ENCODE measurements at places on chromosomes 2 and 18. TPM values are rescaled to one million over a fixed set of nuclear protein-coding genes. Genes with fewer than 3 reads are reported as not detected.

- H3K27me3 ChIP-seq = no peaks in the 10 kb centered on the region
- H3K4me3 ChIP-seq = no peak overlapping the region
- no peaks in the 10 kb centered on the region for H3K36me3 ChIP-seq
- peaks cover 6% of the 10 kb centered on the region for H3K4me1 ChIP-seq
- no peak for DNase-seq
- H3K27ac ChIP-seq = no peak overlapping the region
These were observed 35.0 kb upstream of the GLI2 start for GRCh38 chr2:120700659-120701058.

GRCh38 chr2:171391532-171391931 lies 42.3 kb downstream of the METTL8 start:
- no peak overlapping the region for H3K4me3 ChIP-seq
- no peaks in the 10 kb centered on the region for H3K27me3 ChIP-seq
- H3K27ac ChIP-seq = no peak overlapping the region

- DNase-seq = peak; percentile 96
- H3K36me3 ChIP-seq = no peaks in the 10 kb centered on the region
- H3K4me3 ChIP-seq = peak within 1 kb of the TSS; percentile 87
- peaks cover 68% of the 10 kb centered on the region for H3K4me1 ChIP-seq
These were observed at the start of gene UBR3 for GRCh38 chr2:169827272-169828140. Gene UBR3 (plus strand): TSS chr2:169827454. CDS start chr2:169827508, 54 bp downstream.

DNA sequence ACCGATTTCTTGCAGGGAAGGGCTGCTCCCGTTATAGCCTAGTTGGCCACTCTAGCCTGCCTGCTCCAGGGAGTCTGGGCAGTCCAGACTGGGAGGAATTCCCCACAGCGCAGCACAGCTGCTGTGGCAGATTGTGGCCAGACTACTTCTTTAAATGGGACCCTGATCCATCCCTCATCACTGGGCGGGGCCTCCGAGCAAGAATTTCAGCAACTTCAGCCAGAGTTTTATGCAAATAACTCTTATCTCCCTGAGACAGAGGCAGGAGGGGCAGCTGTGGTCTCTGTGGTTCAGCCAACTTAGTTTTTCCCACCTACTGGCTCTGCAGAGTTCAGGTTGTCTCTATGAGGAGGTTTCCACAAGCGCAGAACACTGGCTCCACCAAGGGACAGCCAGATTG lies 1583.2 kb downstream of the SUCLG1 start:
- DNase-seq = no peak
- H3K27me3 ChIP-seq = no peaks in the 10 kb centered on the region
- no peak overlapping the region for H3K4me3 ChIP-seq
- no peaks in the 10 kb centered on the region for H3K4me1 ChIP-seq
- no peak overlapping the region for H3K27ac ChIP-seq

- no peaks in the 10 kb centered on the region for H3K36me3 ChIP-seq
- no peak overlapping the region for H3K4me3 ChIP-seq
- H3K27me3 ChIP-seq = no peaks in the 10 kb centered on the region
- H3K27ac ChIP-seq = no peak overlapping the region
These were observed 97.3 kb upstream of the CREB1 start for GRCh38 chr2:207432453-207432852.

DNA sequence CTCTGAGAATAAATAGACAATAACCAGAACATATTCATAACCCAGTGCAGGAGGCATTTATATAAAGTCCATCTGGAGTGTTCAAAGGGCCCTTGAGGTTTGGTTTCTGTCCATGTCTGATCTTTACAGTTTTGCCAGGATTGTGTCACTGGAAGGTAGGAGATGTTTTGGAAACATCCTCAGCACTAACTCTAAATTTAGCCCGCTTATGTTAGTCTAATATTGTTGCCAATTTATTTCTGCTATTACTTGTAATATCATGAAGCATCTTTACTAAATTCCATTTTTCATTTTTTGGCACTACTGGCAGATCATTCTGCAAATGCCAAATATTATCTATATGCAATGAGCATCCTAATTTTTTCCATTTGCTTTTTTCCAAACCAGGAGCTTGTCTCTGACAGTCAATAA lies 22.4 kb upstream of the REV1 start:
- H3K4me3 ChIP-seq = no peak overlapping the region
- no peaks in the 10 kb centered on the region for H3K27me3 ChIP-seq
- DNase-seq = no peak
- peaks cover 31% of the 10 kb centered on the region for H3K4me1 ChIP-seq
- H3K27ac ChIP-seq = peak overlapping the region; percentile 65

DNA sequence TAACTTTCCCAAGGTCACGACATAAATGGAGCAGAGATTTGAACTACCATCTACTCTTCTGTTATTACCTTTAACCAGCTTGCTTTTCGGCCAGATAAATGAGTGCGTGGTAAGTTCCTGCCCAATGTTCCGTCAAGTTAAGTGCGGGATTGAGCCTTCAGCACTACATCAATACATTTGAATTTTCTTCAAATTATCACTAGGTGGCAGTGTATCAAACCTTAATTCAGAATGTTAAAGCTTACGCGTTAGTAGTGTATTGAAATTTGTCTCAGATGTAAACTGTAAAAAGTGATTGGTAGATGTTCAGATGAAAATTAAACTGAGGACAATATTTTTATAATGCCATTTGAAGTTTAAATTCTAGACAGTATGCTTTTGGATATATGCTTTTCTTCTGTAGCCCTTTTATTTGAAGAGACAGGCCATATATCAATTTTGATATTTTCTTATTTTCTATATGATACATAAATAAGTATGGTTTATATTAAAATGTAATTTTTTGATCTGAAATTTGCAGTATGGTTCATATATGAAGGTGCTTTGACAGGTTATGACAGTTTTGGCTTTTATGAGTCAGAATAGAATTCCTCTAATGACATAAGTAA lies 681.3 kb downstream of the ADCYAP1 start:
- no peak overlapping the region for H3K4me3 ChIP-seq
- no peaks in the 10 kb centered on the region for H3K36me3 ChIP-seq
- no peaks in the 10 kb centered on the region for H3K27me3 ChIP-seq
- DNase-seq = no peak
- H3K4me1 ChIP-seq = no peaks in the 10 kb centered on the region
- H3K27ac ChIP-seq = no peak overlapping the region

GRCh38 chr2:42109959-42110640 lies 59.1 kb upstream of the EML4 start:
- DNase-seq = no peak
- H3K4me1 ChIP-seq = peaks cover 10% of the 10 kb centered on the region
- no peak overlapping the region for H3K27ac ChIP-seq
- H3K36me3 ChIP-seq = no peaks in the 10 kb centered on the region
- no peaks in the 10 kb centered on the region for H3K27me3 ChIP-seq

DNA sequence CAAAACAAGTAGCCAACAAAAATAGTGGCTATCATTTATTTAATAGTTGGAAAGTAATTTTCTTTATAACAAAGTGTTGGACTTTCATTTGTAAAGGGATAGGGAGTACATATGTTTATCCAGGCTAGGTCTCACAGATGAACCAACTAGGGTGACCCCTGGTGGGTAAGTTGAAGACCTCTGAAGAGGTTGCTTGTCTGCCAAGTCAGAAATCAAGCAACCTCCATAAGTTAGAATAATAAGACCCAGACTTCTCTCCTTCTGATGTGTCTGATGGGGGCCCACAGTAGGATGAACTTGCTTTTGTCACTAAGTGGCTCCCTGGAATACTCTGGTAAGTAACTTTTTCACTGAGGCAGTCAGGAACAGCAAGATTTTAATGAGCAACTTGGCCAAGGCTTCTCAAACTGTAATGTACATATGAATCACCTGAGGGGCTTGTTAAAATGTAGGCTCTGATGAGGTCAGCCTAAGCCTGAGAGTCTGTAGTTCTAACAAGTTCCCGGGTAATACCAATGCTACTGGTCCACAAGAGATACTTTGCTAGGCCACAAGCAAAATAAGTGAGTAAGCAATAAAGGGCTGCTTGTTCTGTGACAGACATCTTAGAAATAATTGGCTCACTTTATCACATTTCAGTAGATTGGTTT lies 319.6 kb downstream of the PIK3C3 start:
- no peak for DNase-seq
- no peaks in the 10 kb centered on the region for H3K36me3 ChIP-seq
- H3K27ac ChIP-seq = no peak overlapping the region
- H3K4me3 ChIP-seq = no peak overlapping the region

DNA sequence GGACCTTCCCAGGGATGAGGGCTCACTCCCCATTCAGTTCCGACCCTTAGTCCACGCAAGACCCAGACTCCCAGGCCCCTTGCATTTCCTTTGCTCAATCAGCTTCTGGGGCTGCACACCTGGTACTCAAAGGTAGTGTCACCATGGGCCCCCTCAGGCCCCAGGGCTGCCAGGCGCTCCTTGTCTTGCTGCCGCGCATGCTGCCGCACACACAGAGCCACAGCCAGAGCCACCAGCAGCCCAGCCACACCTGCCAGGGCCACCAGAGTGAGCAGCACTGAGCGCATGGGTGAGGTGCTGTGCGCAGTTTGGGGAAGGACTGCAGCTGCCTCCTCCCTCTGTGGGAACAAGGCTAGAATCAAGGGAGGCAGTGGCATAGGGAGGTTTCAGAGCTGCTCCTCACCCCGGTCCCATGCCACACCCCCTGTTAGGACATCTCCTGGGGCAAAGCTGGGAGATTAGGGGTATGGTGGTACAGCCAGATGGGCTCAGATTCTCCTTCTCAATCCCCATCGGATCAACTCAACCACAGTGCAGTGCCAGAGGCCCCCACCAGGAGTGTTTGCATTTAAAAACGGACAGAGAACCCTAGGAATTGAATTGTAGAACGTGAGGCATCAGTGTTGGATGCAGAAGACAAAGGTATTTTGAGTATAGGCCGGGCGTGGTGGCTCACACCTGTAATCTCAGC lies 11.3 kb downstream of the PTPRN start:
- no peak for DNase-seq
- H3K27me3 ChIP-seq = peaks cover 34% of the 10 kb centered on the region
- H3K4me3 ChIP-seq = no peak overlapping the region
- H3K27ac ChIP-seq = no peak overlapping the region
- no peaks in the 10 kb centered on the region for H3K36me3 ChIP-seq
- H3K4me1 ChIP-seq = peaks cover 26% of the 10 kb centered on the region

- H3K27me3 ChIP-seq = no peaks in the 10 kb centered on the region
- no peak overlapping the region for H3K27ac ChIP-seq
- no peaks in the 10 kb centered on the region for H3K36me3 ChIP-seq
- H3K4me1 ChIP-seq = no peaks in the 10 kb centered on the region
- H3K4me3 ChIP-seq = no peak overlapping the region
- no peak for DNase-seq
These were observed 23.2 kb upstream of the GORASP2 start for GRCh38 chr2:170905864-170906263.

DNA sequence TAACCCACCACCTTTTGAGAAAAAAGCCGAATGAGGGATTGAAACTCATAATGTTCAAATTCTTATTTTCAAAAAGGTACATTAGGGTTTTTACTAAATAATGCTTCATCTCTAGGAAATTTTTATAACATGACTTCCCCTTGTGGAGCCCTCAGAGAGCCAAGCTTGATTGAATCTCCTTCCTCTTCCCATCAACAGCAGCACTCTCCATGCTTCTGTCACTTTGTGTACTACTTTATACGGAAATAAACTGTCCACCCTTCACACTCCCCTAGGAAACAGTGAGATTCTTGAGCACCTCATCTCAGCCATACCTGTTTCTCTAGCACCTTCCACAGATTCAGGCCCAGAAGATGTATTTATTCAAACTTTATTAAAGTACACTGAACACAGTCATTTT lies 51.8 kb downstream of the TFPI start:
- no peak for DNase-seq
- H3K27ac ChIP-seq = no peak overlapping the region
- no peaks in the 10 kb centered on the region for H3K27me3 ChIP-seq
- no peaks in the 10 kb centered on the region for H3K4me1 ChIP-seq
- H3K4me3 ChIP-seq = no peak overlapping the region

DNA sequence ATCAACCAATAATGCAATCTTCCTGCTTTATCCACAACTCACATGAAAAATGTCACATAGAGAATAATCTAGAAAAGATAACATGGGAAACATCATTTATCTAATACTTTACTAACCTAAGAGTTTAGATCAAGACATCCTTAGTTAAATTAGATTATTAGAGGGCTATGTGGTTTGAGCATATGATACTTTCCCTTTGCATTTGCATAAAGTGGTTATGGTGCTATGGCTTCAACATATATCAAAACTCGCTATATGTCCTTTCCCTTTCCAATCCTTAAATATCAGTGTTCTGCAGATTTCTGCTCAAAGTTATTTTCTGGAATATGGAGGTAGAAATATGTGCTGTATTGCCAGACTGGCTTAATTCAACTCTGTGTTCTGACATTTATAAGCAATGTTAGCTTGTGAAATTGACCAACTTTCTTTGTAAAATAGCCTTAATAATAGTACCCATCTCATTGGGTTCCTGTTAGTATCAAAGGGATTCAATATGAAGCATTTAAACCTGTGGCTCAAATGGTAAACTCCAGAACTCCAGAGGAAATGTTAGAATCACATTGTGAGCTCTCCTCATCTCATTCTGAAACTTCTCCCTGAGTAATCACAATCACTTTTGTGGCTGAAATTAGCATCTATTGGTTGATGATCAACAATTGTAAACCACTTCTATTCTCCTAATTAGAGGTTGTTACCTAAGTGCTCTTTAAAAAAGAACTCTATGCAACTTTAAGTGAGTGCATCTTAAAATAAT lies 1089.9 kb upstream of the SLC39A10 start:
- peaks cover 10% of the 10 kb centered on the region for H3K4me1 ChIP-seq
- H3K36me3 ChIP-seq = no peaks in the 10 kb centered on the region
- H3K27me3 ChIP-seq = no peaks in the 10 kb centered on the region

Gene CYP1B1
- 60.3 TPM for total RNA-seq

Gene TPRKB
- total RNA-seq = 13.6 TPM

Gene SMARCAL1
- 15.8 TPM for total RNA-seq

Gene CBLN2
- total RNA-seq = 0.17 TPM

Gene NPHP1
- 8.0 TPM for total RNA-seq

Gene DHX57
- total RNA-seq = 12.2 TPM
